ENCODE measurements at places on chromosomes 16 and 17.

DNA sequence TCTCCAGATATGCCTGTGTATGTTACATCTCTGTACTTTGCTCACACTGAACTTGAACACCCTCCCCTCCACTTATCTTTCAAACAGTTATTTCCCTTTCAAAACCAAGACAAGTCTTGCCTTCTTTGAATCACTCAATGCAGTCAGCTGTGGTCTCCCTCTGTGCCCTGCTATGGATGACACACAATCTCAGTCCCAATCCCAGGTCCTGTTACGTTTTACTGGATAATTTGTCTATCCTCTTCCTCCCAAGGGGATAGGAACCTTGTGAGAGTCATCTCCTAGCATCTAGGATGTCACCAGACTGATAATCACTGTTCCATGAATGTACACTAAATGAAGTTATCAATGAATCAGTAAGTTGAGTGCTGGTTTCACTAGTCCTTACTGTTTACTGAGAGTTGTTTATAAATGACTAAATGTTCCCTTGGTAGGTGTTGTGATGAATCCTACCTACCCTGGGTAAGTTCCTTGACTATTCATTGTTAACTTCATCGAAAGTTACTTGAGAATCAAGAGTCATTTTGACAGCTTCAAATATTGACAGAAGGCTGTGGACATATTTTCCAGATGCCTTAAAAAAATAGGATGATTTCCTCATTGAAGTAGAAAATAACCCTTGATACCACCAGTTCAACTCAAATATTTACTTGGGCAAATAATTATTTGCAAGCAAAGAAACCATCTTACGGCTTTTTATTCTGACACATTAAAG, 244.9 kb downstream of the PRKCA start:
- no peak for DNase-seq

GRCh38 chr16:50653633-50654519, 27.2 kb downstream of the SNX20 start:
- no peak for DNase-seq

DNA sequence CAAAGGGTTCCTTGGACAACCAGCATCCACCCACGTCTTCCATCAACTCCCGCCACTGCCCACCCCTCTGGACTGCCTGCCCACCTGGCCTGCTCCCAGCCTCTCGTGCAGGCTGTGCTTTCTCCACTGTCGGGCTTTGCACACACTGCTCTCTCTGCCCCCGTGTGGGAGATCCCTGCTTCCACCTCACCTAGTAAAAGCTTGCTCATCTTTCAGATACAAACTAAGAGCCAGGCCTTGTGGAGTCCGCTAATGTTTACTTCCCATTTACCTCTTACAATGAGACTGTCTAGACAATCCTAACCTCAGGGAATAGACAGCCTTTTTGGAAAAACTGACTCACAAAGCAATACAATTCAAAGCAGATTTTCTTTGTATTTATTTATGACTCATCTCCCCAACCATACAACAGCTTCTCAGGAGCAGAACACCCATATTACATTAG, 67.6 kb downstream of the USP31 start:
- no peak for DNase-seq

GRCh38 chr17:74316220-74316619, 9.8 kb upstream of the KIF19 start:
- DNase-seq, result no peak

DNA sequence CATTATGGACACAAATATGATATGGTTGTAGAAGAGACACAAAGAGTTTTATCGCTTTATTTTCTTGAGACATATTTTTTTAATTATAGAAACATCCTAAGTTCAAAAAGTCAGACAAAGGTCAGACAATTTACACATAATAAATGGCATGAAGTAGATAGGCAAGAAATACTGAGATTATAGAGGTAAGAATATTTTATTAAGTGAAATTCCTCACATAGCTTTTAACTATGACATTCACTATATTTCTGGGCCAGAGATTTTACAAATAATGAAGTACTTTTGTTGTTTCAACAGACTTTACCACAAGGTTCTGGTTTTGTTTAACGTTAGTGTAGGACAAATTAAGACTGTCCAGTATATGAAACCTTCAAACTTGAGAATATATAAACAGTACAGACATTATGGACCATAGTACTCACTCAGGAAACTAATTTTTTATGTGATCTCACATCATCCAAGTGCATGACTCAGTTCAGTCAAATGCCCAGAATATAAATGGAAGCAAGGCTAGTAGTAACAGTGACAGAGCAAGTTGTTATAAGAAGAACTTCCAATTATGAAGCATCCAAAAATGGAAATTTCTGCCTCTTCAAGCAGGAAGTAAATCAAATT, 394.8 kb downstream of the KCNJ2 start:
- no peak for DNase-seq

- DNase-seq, result no peak
Measured at GRCh38 chr17:28900986-28901726, 1.7 kb downstream of the DHRS13 start.

DNA sequence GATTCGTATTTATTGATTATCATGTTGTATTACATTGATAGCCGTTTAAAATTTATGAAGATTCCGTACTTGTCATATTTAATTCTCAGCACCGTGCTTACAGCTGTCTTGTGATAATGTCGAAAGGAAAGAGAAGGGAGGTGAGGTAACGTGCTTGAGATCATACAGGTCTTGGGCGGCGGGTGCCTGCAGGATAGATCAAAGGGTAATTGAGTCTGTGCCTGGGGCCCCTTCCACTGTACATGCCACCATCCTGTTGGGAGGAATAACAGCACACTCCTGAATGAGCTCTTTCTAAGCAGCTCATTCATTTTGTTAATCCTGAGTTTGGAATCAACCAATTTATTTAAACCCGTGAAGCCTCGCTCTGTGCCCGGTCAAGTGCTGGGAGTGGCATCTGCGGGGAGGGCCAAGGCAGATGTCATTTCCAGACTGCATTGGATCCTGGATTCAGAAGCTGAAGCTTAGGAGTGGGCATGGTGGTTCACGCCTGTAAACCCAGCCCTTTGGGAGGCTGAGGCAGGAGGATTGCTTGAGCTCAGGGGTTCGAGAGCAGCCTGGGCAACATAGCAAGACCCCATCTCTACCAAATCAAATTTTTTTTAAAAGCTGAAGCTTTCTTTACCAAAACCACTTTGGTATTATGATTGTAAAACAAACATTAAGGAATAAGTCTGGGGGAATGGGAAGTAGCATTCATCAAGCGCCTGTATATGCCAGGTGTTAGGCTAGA, 25.8 kb downstream of the WWOX start:
- DNase-seq, result no peak

DNA sequence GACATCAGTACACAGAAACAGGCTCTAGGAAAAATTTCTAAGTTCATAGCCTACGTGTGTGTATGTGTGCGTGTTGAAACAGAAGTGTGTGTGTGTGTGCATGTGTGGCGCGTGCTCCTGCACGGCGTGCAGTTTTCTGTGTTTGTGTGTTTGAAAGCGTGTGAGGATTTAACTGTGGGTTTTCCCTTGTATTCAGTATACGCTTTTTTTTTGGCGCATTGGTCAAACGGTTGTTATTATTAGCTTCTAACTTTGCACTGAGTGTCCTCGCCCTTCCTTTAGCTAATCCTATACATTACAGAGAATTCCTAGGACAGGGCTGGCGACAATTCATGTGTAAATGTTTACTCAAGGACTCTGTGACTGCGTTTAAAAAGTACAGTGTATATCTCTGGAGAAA, 23.0 kb downstream of the TMC6 start:
- no peak for DNase-seq

- DNase-seq, result no peak
Measured at GRCh38 chr16:71456801-71457200, 5.2 kb downstream of the ZNF23 start.

GRCh38 chr16:86906623-86907022, 328.3 kb downstream of the FOXL1 start:
- no peak for DNase-seq

- DNase-seq, result peak; percentile 75
Measured at GRCh38 chr16:29675811-29676643, 3.0 kb upstream of the QPRT start.

- DNase-seq, result no peak
Measured at GRCh38 chr16:12874186-12874585, 27.2 kb upstream of the SHISA9 start.

DNA sequence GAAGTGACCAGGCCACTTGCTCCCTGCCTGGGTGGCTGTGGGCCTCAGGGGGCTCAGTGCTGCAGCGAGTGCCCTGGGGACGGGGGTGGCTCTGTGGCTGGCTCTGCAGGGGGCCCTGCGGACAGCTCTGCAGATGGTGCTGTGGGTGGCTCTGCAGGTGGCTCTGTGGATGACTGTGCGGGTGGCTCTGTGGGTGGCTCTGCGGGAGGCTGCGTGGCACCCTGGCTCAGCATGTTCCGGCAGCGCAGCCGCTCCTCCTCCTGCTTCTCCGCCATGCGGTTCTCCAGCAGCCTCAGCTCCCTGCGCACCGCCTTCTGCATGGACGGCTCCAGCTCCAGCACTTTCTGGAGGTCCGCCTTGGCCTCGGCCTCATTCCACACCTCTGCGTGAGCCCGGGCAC, 9.5 kb downstream of the AIPL1 start:
- peak; percentile 34 for DNase-seq

GRCh38 chr16:86910161-86910769, 331.9 kb downstream of the FOXL1 start:
- no peak for DNase-seq

DNA sequence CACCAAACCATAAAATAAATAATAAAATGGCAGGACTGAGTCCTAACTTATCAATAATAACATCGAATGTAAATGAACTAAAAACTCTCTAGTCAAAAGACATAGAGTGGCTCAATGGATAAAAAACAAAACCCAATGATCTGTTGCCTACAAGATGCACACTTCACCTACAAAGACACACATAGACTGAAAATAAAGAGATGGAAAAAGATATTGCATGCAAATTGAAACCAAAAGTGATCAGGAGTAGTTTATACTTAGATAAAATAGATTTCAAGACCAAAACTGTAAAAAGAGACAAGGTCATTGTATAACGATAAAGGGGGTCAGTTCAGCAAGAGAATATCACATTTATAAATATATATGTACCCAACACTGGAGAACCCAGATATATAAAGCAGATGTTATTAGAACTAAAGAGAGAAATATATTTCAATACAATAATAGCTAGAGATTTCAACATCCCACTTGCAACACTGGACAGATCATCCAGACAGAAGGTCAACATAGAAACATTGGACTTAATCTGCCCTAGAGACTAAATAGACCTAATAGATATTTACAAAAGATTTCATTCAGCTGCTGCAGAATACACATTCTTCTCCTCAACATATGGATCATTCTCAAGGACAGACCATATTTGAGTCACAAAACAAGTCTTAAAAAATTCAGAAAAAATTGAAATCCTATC, 29.8 kb downstream of the SLC47A2 start:
- no peak for DNase-seq

Measured in NB4 (cell line).